ENCODE measurements at places on chromosomes 11 and 22.

- no peak for DNase-seq
These were observed 145.8 kb upstream of the ARHGAP20 start for GRCh38 chr11:110857892-110858546.

GRCh38 chr11:90251599-90251998 lies 28.8 kb upstream of the CHORDC1 start:
- DNase-seq: no peak

- DNase-seq: no peak
These were observed 43.9 kb upstream of the ASPHD2 start for GRCh38 chr22:26385164-26385563.

GRCh38 chr11:2277933-2278523 lies 7.6 kb upstream of the ASCL2 start:
- no peak for DNase-seq

GRCh38 chr22:30017375-30018223 lies 62.7 kb upstream of the HORMAD2 start:
- no peak for DNase-seq

DNA sequence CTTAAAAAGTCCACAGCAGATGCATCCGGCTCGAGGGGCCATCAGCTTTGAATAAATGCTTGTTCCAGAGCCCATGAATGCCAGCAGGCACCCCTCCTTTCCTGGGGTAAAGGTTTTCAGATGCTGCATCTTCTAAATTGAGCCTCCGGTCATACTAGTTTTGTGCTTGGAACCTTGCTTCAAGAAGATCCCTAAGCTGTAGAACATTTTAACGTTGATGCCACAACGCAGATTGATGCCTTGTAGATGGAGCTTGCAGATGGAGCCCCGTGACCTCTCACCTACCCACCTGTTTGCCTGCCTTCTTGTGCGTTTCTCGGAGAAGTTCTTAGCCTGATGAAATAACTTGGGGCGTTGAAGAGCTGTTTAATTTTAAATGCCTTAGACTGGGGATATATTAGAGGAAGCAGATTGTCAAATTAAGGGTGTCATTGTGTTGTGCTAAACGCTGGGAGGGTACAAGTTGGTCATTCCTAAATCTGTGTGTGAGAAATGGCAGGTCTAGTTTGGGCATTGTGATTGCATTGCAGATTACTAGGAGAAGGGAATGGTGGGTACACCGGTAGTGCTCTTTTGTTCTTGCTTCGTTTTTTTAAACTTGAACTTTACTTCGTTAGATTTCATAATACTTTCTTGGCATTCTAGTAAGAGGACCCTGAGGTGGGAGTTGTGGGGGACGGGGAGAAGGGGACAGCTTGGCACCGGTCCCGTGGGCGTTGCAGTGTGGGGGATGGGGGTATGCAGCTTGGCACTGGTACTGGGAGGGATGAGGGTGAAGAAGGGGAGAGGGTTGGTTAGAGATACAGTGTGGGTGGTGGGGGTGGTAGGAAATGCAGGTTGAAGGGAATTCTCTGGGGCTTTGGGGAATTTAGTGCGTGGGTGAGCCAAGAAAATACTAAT lies 1.9 kb downstream of the NEAT1 start:
- DNase-seq: peak; percentile 55

DNA sequence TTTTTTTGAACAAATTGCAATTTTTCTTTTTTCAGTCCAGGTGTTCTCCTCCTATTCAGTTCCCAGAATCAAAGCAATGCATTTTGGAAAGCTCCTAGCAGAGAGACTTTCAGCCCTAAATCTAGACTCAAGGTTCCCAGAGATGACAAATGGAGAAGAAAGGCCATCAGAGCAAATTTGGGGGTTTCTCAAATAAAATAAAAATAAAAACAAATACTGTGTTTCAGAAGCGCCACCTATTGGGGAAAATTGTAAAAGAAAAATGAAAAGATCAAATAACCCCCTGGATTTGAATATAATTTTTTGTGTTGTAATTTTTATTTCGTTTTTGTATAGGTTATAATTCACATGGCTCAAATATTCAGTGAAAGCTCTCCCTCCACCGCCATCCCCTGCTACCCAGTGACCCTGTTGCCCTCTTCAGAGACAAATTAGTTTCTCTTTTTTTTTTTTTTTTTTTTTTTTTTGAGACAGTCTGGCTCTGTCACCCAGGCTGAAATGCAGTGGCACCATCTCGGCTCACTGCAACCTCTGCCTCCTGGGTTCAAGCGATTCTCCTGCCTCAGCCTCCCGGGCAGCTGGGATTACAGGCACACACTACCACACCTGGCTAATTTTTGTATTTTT lies 6.2 kb upstream of the UBE4A start:
- DNase-seq: peak; percentile 78

- no peak for DNase-seq
These were observed 62.1 kb upstream of the NUP50 start for GRCh38 chr22:45101515-45102227.

GRCh38 chr11:108895579-108896480 lies 231.0 kb downstream of the DDX10 start:
- DNase-seq: no peak

DNA sequence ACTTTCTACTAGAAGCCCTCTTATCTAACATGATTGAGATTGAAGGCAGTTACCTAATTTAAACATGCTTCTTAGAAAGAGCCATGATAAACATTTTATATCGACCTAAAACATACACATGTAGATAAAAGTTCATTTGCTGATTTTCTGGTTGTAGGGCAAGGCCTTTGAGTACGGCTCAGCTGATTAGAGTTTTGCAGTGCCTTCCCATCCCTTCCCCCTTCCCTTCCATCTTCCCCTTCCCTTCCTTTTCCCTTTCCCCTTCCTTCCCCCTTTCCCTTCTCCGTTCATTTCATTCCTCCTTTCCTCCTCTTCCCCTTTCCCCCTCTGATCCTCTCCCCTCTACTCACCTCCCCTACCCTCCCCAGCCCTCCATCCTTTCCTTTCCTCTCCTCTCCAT lies 4.3 kb downstream of the LDHC start:
- no peak for DNase-seq

DNA sequence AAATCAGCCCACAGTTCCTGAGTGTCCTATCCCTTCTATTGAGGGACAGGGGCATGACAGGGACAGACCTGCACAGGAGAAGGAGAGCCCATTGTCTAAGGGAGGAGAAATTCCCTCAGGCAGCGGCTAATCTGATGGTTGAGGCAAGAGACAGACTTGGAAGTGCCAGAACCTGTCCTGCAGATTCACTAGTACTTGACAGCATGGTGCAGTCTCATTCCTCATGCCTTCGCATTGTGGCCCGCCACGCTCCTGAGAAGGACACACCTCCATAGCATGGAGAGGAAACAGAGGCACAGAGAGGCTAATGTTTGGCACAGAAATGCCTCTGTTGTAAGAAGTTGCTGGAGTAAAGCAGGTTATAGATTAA lies 3.2 kb downstream of the P2RY6 start:
- no peak for DNase-seq

DNA sequence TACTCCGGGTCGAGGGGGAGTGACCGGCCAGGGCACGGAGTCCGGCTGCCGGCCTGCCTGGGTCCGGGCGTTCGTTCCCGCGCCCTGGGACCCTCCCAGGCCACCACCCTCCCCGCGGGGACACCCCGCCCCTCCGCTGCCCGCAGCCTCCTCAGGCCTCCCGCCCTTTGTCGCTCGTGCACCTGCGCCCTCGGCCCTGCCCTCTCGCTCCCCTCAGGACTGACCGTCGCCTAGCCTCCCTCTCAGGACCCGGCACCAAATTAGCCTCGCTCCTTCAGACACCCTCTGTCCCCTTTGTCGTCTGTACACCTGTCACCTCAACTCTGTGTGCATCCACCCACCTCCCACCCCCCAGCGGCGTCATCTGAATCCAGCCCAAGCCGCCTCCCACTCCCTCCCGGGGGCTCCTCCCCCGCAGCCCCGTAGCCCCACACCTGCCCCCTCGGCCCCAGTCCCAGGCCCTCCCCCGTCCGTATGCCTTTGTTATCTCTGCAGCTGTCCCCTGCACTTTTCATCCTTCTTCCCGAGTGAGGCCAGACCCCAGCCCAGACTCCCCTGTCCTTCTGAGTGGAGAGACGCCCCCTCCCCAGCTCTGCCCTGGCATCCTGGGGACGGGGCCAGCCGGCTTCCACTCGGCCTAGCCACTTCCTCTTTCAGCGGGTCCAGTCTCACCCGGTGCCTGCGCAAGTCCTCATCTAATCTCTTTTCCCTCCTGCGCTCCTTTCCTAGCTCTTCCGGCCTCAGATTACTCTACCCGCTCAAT lies 643 bp downstream of the TIGD3 start:
- peak; percentile 40 for DNase-seq

GRCh38 chr11:1263010-1263409 lies 40.1 kb downstream of the MUC5B start:
- no peak for DNase-seq

GRCh38 chr22:46972901-46973831 lies 210.7 kb downstream of the TBC1D22A start:
- no peak for DNase-seq

- DNase-seq: no peak
These were observed 7.1 kb downstream of the CD44 start for GRCh38 chr11:35146074-35146521.

GRCh38 chr22:19701420-19702145 lies 12.7 kb upstream of the SEPTIN5 start:
- DNase-seq: no peak

DNA sequence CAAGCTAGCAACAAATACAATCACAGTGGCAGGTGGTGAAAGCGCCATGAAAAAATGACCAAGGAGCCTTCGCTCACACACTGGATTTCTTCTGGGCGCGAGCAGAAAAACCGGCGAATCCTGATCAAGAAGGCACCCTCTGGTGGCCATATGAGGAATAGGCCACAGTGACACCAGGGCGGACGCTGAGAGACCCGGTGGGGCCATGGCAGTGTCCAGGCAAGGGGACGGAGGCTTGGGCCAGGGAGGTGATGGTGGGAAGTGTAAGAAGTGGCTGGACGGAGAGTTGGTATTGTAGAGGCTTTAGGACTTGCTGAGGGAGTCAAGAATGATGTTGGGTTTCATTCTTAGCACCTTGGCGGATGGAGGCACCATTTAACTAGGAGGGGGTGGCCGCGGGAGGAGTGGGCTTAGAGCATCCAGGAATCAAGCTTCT lies 16.9 kb upstream of the RAC2 start:
- peak; percentile 53 for DNase-seq

Measured in KG1 (cell line).